ENCODE measurements at places on chromosomes 3 and 15.

DNA sequence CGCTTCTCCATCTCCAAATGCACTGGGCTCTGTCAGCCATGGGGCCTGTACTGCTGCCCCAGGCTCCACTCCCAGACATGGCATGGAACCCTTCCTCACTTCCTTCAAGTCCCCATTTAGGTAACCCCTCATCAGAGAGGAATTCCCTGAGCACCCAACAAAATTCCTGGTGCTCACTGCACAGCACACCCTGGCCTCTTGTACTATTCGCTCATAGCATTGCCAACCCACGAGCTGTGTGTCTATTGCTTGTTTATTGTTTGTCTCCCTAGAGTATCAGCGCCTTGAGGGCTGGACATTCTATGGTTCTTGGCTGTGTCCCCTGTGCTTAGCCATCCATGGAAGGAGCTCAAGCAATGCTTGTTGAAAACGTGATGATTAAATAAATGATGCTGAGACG lies 46.1 kb upstream of the SLCO2A1 start:
- no peak for DNase-seq

- DNase-seq, result no peak
These were observed 128.1 kb upstream of the ARL6 start for GRCh38 chr3:97636465-97636864.

- DNase-seq, result no peak
These were observed 285.7 kb upstream of the MME start for GRCh38 chr3:154794391-154794790.

DNA sequence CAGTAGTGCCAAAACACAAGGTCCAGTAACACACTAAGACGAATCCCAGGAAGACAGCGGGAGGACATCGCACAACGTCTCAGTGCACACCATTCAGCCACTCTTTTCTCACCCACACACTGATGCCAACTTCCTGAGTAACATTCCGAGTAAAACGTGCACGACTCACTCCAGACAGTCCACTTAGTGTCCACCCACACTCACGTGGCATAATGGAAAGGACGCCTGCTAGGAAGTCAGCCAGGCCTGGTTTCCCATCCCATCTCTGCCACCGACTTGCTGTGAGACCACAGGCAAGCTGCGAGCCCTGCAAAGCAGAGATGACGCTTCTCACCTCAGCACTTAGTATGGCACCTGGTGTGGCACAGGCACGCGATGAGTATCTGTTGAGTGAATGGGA lies 36.8 kb upstream of the VGLL4 start:
- DNase-seq, result no peak

DNA sequence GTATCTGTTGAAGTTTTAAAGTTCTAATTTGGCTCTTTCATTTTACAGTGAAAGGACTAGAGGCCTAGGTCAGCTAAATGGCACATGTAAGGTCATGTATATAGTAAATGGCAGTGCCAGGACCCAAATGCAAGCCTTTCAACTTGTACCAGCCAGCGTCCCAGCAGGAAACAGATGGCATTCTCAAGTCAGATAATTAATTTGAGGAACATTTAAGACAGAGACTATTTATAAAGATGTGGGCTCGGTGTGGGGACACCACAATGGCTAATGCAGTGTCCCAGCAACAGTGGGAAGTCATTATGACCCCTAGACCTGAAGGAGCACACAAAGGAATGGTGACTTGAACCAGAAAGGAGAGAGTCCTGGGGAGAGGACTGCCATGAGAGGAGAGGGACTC lies 6.1 kb downstream of the MINDY4B start:
- no peak for DNase-seq

- DNase-seq, result peak; percentile 16
These were observed 107.3 kb downstream of the HERC1 start for GRCh38 chr15:63726491-63726890.

DNA sequence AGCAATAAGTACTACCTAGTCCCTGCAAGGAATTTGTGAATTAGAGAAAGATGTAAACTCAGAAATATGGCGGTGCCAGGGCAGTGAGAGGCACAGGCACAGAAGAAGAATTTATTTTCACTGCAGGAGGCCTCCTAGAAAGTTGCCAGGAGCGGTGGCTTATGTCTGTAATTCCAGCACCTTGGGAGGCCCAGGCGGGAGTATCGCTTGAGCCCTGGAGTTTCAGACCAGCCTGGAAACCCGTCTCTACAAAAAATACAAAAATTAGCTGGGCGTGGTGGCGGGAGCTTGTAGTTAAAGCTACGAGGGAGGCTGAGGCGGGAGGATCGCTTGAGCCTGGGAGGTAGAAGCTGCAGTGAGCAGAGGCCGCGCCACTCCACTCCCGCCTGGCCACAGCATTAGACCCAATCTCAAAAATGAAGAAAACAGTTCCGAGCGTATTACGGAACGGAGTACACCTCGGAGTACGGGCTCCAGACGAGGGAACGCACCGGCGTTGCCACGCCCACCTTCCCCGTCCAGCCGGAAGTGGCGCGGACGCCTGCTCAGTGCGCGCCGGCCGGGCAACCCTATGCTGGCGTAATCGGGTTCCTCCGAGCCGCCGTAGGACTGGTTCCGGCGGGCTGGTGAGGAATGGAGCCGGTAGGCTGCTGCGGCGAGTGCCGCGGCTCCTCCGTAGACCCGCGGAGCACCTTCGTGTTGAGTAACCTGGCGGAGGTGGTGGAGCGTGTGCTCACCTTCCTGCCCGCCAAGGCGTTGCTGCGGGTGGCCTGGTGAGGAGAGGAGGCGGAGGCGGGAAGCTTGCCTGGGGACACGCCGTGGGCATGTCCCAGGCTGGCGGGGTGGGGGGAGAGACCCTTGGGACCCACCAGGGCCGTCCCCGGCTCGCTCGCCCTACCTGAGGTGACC lies at the start of gene FBXO22:
Gene FBXO22 (plus strand): TSS at position 548 of the 909 bp plus-strand sequence. CDS start 86 bp downstream, at position 634.
- peak; percentile 90 for DNase-seq

DNA sequence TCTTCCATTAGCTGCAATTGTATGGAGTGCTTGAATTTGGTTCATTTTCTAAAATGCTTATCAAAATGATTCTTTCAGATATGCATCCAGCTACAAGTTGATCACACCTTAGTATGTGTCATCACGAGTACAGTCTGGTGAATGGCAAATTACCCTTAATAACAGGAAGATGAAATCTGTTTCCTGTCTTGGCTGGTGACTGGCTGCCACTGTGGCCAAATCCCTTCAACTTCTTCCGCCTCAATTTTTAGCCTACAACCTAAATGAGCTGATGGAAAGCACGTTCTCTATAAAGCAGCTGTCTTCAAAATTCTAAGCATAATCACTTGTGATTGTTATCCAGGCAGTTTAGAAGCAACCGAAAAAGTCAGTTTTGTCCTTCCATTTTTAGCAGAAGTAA lies 387.1 kb upstream of the NECTIN3 start:
- DNase-seq, result no peak

- no peak for DNase-seq
These were observed 10.6 kb downstream of the FAM131A start for GRCh38 chr3:184348057-184348382.

GRCh38 chr3:195698647-195699387 lies 22.0 kb upstream of the MUC20 start:
- DNase-seq, result peak; percentile 19

DNA sequence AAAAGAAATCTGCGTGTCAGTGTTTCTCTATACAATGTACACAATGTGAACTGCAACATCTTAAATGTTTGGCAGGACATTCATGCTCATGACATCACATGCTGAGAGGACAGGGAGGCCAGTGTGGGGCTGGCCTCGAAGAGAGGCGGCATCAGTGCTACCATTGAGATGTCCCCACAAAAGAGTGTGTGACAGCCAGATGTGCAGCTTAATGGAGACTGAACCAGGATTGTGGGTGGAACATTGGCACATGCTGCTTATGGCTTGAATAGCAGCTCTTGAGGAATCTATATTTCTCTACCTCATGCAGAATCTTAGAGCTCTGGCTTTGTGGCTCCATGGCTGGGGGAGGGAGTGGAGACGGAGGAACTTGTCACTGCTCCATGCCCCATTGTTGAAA lies 18.5 kb downstream of the CLDN11 start:
- DNase-seq, result no peak

GRCh38 chr3:46030626-46031025 lies 3.3 kb upstream of the XCR1 start:
- no peak for DNase-seq

DNA sequence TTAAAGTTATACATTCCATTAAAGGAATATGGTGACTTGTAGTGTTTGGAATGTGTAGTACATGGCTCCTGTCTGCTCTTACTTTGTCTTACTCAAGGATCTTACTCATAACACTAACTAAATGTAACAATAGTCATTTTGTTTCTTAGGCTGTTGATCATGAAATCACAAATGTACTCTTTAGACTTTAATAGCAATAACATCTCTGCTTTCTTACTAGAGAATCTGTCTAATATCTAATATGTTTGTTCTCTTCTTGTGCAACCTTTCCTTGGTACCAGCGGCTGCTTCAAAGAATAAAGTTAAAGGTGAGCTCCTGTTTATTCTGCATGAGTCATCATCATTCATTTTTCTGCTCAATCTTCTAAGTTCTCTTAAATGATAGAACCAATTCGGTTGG lies 767.5 kb downstream of the CADM2 start:
- peak; percentile 0 for DNase-seq

DNA sequence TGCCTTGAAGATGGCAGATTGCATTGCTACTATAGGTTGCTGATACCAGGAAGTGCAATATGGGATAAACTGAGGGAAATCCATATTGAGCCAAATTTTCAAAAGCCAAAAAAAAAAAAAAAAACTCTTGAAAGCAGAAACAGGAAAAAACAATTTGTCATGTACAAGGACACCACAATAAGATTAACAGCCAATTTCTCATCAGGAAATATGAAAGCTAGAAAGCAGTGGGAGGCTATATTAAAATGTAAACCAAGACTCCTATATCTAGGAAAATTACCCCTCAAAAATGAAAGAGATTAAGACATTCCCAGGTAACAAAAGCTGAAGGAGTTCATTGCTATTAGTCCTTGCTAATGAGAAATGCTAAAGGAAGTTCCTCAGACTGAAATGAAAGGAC lies 462.8 kb upstream of the DPH6 start:
- no peak for DNase-seq

DNA sequence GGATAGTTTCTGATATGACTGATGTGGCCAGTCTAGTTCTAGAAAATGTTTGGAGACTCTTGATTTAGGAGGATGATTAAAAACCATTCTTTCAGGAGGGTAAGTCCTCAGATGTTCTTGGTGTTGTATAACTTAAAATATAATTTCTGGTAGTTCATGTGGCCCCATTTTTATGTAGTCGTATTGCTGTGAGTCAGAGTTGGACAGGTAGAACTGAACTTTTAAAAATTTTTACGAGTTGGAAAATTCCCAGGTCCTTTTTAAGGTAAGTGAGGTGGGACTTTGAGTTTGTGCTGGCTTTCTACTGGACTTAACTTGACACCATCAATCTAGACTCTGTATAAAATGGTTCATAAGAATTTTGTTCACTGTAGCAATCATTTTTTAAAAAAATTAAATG lies 92.3 kb downstream of the TCF12 start:
- DNase-seq, result no peak

DNA sequence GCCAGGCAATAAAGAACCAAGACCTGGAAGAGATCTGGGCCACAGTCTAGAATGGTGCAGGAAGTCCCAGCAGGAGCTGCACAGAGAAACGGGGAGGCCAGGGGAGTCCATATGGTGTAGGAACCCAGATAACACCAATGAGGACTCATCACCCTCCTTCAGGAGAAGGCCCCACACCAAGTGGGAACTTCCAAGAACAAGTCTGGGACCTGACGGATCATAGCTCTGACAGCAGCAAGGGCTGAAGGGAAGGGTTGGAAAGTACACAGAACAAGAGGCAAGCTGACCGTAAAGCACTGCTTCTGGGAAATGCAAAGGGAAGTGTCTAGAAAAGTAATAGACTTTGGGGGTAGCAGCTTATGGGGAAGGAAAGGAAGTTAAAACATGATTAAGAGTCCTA lies 34.5 kb downstream of the ANO10 start:
- no peak for DNase-seq

DNA sequence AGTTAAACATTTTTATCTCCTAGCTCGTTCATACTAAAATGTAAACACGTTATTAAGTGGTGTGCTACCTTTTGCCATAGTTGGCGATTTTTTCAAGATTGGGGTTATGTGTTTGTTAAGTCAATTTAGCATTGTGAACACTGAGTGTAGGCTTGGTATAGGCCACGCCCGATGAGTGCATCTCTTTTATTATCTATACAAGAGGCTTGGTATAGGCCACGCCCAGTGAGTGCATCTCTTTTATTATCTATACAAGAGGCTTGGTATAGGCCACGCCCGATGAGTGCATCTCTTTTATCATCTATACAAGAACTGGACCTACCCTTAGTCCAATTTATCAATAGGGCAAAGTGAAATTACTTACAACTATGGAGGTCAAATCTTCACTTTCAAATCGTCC lies 70.4 kb downstream of the NIPA2 start:
- no peak for DNase-seq

DNA sequence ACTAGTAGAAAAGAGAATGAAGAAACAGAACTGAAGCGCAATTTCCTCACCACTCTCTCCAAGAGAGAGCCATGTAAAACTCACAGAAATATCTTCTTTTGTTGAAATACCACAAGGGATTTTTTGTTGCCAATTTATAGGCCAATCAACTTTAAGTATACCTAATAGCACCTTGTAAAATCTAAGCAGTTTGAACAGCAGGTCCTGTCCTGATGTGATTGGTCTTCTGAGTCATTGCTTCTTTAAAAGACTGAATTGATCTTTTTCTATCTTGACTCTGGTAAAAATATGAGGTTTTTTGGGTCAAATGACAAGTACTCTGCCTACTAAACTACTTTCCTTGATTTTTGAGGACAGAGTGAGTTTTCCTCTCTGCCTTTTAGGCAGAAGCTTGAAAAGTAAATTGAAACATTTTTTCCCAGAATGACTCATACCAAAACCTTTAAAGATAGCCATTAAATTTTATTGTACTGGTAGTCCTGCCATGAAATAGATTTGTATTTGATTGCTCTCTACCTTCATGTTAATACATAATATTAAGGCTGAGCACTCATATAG lies 343.9 kb upstream of the CBLB start:
- DNase-seq, result peak; percentile 7

DNA sequence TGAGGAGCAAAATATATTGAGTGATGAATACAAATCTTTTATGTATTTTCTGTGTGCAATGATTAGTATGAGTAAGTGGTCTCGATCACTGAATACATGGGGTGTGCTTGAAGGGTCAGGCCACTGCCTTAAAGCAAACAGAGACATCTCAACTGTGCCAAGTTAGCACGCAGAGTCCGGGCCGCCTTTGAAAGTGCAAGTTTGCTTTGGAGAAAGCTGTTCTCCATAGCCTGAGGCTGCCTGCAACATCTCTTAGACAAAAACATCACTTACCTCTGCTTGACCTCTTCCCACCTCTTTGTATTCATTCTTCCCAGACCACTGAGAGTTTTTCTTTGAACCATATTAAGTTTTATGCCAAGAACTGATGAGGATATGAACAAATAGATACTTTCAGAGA lies 267.0 kb downstream of the ZBTB20 start:
- no peak for DNase-seq

DNA sequence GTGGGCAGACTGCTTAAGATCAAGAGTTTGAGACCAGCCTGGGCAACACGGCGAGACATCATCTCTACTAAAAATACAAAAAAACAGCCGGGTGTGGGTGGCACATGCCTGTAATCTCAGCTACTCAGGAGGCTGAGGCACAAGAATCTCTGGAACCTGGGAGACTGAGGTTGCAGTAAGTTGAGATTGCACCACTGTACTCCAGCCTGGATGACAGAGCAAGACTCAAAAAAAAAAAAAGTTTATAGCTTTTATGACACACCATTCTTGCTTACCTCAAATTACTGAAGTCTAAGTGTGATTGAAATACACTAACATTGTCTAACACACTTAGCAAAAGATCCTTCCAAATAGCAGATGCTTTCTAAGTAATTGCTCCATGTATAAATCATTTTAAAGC lies 207.6 kb downstream of the STAG1 start:
- DNase-seq, result no peak

Data from fibroblast of skin of scalp (primary cell).